ENCODE measurements at places on chromosomes 1 and 21.

DNA sequence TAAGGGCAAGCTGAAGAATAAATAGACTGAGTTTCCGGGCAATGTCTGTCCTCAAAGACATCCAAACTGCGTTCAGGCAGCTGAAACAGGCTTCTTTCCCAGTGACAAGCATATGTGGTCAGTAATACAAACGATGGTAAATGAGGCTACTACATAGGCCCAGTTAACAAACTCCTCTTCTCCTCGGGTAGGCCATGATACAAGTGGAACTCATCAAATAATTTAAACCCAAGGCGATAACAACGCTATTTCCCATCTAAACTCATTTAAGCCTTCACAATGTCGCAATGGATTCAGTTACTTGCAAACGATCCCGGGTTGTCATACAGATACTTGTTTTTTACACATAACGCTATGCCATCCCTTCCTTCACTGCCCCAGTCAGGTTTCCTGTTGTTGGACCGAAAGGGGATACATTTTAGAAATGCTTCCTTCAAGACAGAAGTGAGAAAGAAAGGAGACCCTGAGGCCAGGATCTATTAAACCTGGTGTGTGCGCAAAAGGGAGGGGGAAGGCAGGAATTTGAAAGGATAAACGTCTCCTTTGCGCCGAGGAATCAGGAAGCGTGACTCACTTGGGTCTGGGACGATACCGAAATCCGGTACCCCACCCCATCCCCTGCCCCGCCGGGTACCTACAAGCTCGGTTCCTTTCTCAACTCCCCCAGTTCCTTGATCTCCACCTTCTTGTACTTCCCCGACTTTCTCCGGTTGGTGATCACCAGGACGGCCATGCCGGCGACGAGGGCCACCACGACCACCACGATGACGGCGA, 1.3 kb downstream of the TACSTD2 start:
- no peak for DNase-seq

GRCh38 chr1:43558346-43558841, 27.7 kb downstream of the PTPRF start:
- no peak for DNase-seq

- DNase-seq = no peak
Observed at GRCh38 chr1:163673759-163674151, 352.0 kb downstream of the NUF2 start.

DNA sequence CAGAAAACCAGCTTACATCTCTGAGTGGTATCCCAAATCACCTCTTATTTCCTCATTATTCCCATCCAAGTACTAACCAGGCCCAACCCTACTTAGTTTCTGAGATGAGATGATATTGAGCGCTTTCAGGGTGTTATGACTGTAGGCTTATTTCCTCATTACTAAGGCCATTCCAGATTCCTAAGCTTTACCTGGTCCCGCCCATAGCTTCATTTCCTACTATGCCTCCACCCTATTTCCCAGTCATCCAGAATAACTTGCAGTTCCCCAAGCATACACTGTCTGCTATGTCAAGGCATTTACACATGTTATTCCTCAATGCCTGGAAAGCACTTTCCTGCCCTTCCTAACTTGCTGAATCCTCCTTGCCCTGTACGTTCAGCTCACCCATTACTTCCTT, 79.3 kb upstream of the SPAG17 start:
- DNase-seq = no peak

GRCh38 chr21:35663856-35664606, 396.3 kb downstream of the SETD4 start:
- no peak for DNase-seq

DNA sequence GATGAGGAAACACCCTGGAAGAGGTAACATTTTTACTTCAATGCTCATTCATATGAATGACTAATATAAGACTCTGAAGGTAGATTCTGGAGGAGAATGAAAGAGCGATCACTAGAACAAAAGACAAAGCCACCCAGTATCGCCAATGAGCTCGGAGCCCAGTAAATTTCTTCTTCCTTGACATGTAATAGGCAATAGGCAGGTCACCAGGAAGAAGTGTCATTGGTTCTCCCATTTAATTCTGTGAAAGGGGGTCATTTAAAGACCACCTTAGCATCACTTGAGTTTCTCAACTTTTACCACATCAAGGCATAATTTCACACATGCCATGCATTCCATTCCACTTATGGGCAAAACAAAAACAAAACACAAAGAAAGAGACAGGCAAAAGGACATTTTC, 7.9 kb downstream of the TNFSF18 start:
- DNase-seq = no peak

DNA sequence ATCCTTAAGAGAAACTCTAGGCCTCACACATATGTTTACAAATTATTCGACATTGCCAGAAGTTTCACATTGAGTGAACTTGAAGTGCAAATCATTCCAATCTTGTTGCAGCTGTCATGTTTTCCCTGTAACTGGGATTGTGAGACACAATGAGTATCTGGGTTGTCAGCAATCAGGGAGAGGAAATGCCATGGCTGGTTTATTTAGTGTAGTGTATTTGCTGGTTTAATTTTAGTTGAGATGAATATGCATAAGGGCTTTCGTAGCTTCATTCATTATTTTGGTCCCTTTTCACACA, 54.2 kb upstream of the USP1 start:
- DNase-seq = no peak

DNA sequence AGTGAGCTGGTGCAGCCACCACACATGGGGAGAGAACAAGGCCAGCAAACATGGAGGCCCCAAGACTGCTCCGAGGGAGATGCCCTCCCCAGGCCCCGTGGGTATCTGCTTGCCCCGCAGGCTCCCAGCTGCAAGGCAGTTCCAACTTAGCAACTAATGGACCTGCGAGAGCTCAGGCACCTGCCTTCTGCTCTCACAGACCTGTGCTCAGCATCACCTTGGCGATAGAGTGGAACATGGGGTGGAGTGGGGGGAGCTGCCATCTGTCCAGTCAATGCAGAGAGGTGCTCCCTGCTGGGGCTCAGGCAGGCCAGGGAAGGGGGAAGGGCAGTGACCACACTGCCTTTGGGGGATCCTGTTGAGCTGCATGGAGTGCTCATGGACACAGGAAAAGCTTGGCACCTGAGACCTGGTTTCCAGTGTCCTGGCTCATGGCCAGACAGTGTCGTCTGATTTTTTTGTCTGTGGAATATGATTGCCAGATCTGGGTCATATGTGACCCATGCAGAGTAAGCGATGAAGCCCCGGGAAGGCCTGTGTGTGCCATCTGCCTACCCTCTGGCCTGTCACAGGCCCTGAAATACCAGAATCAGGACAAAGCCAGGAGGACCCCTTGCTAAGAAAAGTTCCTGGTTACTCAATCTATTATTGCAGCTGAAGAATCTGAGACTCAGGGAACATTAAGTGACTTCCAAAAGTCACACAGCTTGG, 39.9 kb upstream of the TENT5C start:
- no peak for DNase-seq

DNA sequence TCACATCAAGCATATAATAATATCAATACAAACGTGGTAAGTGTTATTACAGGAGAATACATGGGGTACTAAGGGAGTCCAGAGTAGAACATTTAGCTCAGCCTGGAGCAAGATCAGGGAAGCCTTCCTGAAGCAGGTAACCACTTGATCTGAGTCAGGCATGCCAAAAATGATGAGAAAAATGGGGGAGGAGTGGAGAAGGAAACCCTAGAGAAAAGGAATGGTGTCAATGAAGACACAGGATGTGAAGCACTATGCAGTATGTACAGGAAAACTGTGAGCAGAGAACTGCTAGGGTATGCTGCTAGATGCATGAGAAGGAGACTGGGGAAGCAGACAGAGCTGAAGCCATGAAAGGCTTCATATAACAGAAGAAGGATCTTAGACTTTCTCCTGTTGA, 84.7 kb downstream of the NOTCH2 start:
- no peak for DNase-seq

- no peak for DNase-seq
Observed at GRCh38 chr1:152926091-152926490, 17.7 kb downstream of the IVL start.

DNA sequence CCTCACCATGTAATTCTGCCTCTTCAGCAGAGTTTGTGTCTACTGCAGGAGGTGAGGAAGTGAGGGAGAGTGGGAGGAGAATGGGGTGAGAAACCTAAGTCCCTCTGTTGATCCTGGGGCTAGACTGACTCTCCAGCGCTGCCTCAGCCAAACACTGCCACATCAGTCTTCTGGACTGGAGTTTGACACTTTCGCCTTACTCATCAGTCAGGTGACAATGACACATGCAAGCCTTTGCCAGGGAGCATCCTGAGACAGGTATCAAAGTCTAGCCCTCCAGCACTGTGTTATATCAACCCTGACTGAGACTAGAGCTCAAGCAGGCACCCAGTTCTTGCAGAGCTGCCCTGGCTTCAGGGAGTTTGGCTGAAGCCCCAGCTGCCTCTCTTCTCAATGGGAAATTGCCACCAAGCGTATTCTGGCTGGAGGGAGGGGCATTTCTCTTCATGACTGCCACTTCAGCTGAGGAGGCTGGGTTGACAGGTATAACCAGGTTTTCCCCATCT, 33.3 kb upstream of the SUCO start:
- no peak for DNase-seq

DNA sequence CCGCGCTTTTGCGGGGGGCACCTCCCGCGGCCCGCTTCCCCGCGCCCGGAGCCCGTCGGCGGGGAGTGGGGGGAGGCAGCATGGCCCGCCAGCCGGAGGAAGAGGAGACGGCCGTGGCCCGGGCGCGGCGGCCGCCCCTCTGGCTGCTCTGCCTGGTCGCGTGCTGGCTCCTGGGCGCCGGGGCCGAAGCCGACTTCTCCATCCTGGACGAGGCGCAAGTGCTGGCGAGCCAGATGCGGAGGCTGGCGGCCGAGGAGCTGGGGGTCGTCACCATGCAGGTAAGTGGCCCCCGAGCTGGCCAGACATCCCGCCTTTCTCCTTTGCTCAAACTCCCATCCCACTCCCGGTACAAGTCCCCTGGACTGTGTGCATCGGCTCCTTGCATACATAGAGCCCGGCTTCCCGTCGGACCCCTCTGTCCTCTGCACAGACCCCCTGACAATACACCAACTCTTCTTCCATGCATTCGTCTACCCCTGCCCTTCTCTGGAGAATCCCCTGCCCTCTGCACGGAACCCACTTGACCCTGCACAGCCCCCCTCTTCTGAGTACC, 812 bp downstream of the CACHD1 start:
- DNase-seq = no peak

DNA sequence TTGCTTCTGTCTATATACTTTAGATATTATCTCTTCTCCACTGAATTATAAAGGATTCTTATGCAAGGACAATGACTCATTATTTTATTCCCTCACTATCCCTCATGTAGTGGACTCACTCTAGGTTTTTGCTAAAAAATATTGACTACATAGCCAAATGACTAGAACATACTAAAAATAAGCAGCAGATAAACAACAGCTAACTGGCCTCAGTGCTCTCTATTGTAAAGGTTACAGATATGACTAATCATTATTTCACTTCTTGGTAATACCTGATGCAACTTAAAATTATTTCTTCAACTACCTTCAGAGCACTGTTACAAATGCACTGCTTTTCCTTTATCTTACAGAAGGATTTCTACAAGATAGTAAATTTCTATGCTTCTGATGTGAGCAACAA, 147.6 kb upstream of the DEPDC1 start:
- DNase-seq = no peak

DNA sequence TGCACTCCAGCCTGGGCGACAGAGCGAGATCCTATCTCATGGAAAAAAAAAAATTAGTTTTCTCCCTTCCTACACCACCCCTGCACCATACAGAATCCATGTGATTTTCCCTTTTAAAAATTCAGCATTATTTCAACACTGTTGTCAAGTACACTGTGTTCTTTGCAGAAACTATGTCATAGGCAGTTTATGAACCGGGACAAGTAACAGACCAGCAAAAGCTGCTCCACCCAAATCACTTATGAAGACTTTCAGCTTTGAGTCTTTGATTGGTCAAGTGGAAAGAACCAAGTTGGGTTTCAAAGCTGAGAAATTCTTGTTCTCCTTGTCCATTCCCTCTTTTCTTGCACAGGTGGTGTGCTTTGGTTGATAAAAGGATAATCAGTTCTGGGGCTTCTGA, 173.0 kb downstream of the CDC7 start:
- no peak for DNase-seq

DNA sequence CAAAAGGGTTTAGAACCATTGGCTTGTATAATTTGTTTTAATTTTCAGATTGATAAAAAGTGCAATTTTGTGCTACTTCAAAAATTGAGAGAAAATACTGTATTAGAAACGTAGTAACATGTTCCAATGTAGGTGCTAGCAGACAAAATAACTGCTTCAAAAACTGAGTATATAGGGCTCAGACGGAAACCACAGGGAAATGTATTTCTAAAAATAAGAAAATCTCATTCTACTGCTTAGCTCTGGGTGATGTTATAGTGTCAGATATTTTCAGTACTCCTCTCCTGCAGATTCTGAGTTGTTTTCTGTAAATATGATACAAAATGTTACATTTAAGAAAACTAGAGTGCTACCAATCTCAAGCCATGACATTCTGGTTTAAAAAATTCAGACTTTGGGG, 55.4 kb downstream of the KCNK2 start:
- DNase-seq = no peak

GRCh38 chr21:35202431-35202830, 153.3 kb upstream of the RUNX1 start:
- DNase-seq = no peak

DNA sequence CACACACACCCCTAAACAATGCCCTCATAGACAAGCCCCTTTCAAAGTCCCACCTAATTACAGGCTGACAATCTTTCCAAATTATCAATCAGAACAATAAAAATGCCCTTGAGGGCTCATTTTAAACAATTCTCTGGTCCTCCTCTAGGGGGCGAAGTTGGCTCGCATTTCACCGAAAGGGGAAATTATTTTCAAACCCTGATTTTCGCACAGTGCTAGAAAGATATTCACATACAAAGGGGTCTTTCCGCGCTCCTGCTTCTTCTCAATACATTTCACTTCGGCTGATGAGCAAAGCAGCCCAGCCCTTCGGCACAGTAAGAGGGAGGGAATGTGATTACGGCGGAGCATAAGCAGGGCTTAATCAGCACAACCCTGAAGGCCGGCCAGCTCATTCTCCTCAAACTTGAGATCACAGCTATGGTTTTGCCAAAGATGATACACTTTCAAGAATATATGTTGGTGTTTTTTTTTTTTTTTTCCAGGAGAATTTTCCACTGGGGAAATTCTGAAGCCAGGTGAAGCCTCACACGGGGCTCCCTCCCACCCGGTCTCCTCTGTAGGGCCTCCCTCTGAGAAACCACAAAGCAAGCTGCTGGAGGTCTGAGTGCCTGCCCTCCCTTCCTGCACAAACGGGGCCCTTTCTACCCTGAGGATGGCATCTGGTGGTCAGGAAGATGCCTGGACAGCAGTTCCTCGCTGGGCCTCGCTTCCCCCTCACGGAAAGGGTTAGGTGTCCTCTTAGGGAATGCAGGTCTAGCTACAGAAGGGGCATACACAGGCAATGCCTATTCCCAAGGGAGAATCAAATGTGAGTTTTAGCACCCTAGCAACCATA, 66.9 kb downstream of the GNG12 start:
- no peak for DNase-seq

- DNase-seq = no peak
Observed at GRCh38 chr1:230130172-230130944, 63.3 kb downstream of the GALNT2 start.

- DNase-seq = no peak
Observed at GRCh38 chr1:60903591-60903990, 178.8 kb upstream of the NFIA start.

DNA sequence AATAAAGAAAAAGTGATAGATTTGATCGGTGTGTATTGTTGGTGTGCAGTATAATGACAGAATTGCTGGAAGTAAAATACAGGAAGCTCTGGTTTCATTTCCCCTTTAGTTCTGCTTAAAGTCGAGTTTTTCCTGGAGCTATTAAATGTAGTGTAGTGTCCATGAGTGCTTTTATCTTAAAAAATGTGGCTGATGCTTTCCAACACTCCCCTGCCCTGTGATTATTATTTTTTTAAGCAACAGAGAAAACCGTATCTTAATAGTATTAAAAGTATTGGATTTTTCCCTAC, 1.1 kb downstream of the LGALS8 start:
- no peak for DNase-seq

Measured in iPS DF 19.7 (cell line).